Left renal cortex interstitium (tissue), 4 donors: ENCODE measurements at places on chromosomes 5 and 9.

DNA sequence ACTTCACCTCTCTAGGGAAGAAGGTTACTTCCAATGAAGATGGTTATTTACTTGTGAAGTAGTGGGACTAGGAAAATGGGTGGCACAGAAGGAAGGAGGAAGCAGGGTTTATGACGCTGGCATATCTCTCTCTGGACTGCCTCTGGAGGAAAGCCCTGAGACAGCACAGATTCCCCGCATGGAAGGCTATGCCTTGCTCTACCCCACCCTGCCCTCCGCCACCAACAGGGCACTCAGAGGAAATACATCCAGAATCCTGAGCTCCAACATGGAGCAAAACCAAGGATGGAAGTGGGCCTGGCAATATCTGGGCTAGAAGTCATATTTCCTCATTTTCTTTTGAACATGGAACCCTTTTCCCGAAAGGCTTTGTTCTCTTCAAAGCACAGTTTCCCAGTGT is 346.9 kb downstream of the ZSWIM6 start:
- DNase-seq: no peak

DNA sequence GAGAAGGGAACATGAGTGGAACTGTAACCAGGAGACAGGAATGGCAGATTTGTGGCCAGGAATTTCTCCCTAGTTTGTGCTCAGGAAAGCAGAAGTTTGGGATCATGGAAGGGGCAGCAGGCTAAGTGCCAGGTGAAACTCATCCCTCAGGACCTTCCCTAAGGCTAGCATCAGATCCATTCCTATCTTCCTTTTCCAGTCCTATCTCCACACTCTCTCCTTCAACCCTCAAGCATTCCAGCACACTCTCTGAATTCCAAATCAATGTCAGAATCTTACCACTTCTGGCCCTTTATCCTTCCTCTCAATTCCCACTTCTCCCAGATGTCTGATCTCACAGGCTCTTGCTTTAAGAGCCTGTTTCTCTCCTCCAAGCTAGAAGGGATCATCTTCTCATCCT is 53.2 kb upstream of the GRIA1 start:
- no peak for DNase-seq

DNA sequence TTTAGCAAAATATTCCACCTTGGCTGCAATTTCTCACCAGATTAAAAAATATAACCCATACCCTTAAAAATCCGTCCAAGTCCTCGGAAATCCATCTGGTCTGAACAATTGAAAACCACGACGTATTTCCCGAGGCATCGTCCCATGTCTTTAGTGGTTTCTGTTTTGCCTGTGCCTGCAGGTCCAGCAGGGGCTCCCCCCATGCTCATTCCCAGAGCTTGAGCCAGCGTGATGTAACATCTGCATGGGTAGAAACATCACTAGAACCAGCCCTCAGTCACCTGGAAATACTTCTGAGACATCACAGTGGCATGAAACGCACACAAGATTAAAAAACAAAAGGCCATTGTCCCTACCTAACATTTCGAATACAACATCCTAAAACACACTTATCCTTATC is 114.0 kb downstream of the DNAH5 start:
- DNase-seq: no peak

- no peak for DNase-seq
These were observed 13.4 kb upstream of the CCDC112 start for GRCh38 chr5:115309751-115310370.

GRCh38 chr5:36276864-36277263 is 24.8 kb downstream of the RANBP3L start:
- no peak for DNase-seq

GRCh38 chr9:7132605-7133004 is 374.8 kb downstream of the KDM4C start:
- no peak for DNase-seq

- DNase-seq: no peak
These were observed 31.2 kb downstream of the HMGCS1 start for GRCh38 chr5:43281840-43282658.

DNA sequence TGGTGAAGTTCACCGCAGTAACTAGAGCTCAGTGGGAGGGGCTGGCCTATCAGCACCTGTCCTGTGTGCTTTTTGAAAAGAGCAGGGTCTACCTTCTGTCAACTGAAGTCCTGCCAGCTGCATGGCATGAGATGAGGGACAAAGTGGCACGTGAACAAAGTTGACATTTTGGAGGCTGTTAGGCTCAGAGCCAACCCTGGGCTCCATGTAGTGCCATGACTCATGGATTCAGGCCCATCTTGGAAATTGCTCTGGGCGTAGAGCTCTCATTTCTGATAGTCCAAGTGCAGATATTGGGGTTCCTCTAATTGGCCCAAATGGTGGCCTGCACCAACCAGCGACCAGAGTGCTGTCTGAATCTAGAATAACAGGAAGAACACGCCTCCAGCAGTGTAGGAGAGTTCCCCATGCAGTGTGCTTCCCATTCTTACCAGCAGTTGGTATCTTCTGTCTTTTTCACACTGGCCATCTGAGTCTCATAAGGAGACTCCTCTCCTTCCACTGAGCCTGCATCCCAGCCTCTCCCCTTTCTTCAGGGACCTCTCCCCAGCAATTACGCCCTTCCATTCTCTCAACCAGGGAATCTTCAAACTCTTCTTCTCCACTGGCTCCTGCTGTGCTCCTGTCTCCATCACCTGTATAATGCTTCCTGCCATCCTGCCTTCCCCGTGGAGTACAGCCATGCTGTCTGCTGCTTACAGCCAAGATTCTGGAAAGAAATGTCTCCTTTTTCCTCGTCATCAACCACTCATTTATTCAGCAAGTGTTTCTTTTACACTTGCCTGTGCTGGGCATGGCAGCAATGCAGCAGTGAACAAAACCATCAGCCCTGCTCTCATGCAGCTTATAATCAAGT is 30.4 kb downstream of the IRF1 start:
- no peak for DNase-seq

DNA sequence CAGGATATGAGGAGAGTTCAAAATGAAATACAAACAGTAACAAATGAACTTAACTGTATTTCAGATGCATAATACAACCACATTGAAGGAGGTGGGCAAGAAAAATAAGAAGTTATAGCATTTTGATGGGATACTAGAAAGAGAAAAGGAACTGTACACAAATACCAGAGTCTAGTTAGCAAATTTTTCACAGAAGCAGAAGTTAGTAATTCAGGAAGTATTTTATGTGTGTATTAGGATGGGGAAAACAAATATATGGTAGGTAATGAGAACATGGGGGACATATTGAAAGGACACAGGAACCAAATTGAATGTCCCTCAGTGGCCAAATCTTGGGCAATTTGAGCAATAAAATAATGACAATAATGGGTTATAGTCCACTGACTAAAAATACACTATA is 18.4 kb downstream of the GM2A start:
- no peak for DNase-seq

- no peak for DNase-seq
These were observed 287.5 kb downstream of the SMARCA2 start for GRCh38 chr9:2302606-2303005.

- no peak for DNase-seq
These were observed 3.7 kb downstream of the C5orf46 start for GRCh38 chr5:147902609-147903115.

- no peak for DNase-seq
These were observed 1.5 kb downstream of the RASGRF2 start for GRCh38 chr5:80961376-80962281.

GRCh38 chr5:13249854-13250253 is 694.6 kb downstream of the DNAH5 start:
- no peak for DNase-seq

DNA sequence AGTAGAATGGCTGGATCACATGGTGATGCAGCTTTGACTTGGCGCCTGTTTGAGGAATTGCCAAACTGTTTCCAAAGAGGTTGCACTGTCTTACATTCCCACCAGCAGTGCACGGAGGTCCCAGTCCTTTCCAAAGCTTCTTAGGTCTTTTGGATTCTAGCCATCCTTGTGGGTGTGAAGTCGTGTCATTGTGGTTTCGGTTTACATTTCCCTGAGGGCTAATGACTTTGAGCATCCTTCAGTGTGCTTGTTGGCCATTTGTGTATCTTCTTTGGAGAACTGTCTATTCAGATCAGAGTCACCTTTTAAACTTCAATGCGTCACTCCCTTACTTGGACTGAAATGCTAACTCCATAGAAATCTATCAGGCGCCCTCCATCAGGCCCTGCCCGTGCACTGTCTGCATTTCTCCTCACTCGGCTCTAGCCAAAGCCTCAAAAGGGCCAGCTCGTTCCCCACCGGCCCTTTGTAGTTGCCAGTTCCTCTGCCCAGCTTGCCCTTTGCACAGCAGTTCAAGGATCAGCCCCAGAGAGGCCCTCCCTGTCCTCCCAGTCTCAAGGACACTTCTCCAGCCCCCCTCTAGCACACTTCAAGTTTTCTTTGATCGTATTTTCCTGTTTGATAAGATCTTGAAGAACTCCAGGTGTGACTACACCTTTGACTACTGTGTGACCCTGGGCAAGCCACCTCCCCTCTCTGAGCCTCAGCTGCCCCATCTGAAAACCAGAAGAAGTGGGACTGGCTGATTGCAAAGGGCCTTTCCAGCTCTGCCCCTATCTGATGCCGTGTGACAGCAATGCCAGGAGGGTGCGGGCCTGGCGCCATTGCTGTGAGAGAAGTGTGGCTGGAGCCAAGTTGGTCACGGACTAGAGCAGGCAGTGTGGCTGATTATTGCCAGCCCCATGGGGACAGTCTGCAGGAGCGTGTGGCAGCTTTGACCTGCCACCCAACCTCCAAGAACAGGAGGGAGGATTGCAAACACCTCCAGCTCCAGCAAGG is 5.6 kb downstream of the HRH2 start:
- DNase-seq: no peak

GRCh38 chr5:170315154-170315553 is 17.6 kb upstream of the LCP2 start:
- DNase-seq: peak; percentile 37

DNA sequence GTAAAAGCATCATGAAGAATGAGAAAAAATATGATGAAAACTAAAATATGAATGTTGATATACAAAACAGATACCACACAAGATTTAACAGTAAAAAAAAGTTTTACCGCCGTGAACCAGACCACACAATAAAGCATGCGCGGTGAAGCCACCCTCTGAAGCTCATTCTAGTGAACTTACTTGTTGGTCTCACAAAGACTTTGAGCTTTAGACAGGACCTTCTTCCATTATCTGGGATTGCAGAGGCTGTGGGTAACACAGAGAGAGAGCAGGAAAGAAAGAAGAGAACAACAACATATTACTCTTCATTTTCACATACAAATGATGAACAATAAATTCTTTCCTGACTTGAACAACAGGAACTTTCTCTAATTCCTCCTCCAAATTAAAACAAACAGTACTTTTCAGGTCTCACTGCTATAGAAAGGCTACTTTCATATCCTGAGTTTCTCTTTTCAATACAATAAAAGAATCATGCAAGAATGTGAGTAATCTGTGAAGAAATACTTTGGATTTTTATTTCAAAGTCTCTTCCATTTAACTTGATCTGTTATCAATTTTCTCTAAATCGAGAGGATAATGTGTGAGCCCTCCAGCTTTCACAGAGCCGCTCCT is 283.1 kb downstream of the EFNA5 start:
- no peak for DNase-seq

DNA sequence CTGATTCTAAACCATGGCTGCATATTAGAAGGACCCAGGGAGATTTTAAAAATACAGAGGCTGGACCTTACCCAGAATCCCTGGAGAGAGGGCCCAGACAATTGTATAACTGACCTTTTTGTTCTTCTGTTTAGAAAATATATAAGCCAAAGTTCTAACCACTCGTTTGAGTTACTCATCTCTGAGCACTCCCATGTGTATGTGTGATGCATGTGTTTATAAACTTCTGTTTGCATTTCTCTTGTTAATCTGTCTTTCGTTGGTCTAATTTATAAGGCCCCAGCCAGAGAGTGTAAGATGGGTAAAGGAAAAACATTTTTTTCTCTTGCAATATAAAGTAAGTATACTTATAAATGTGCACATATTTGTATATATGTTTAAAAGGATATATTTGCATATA is 443.9 kb downstream of the ZNF608 start:
- DNase-seq: no peak

DNA sequence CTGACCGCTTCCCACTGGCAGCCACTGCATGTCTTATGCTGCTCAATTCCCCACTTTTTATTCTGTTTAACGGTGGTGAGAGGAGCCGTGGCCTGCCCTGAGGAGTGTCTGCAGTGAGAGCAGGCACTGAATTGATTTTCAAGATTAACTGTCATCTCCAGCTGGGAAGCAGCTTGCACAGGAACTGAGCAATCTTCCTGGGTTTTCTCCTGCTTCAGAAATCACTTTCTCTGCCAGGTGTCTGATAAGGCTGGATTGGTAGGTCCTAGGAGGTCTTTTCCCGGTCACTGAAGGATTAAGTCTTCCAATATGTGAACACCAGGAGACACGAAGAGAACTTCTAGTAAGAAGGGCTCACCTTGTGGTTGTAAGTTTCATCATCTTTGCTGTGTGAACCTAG is 181.1 kb upstream of the RAD23B start:
- no peak for DNase-seq

- DNase-seq: no peak
These were observed 123.5 kb downstream of the SCAMP1 start for GRCh38 chr5:78483809-78484521.

GRCh38 chr9:96020792-96021550 is 145.5 kb downstream of the ERCC6L2 start:
- DNase-seq: no peak

- DNase-seq: no peak
These were observed 36.3 kb upstream of the BASP1 start for GRCh38 chr5:17180864-17181723.

GRCh38 chr5:154862766-154863165 is 4.3 kb downstream of the CNOT8 start:
- DNase-seq: no peak

DNA sequence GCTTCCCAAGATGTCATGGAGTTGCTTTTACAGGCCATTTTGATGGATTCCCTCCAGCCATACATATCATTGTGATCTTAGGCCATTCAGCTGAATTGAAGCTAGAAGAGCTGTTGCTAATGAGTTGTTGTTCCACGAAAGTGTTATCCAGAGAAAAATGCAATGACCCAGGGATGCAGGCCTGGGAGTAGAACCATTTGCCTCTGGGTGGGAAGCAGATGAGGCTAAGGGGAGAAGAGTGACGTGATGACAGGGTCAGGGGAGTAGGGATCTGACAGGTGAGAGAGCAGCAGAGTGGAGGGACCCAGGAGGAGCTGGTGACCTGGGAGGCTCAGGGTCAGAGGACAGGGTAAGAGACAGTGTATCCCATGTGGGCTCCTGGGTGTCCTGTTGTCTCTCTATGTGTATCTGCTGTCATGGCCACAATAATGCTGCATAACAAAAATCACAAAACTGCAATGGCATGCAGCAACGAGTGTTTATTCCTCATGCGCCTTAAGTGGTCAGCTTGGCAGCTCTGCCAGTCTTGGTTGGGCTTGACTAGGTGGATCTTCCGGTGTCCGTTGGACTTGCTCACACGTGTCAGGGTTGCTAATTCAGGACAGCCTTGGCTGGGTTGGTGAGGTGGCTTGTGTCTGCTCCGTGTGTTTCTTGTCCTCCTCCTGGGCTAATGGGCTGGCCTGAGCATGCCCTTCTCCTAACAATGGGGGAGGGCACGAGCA is 90.6 kb downstream of the LIFR start:
- no peak for DNase-seq

- no peak for DNase-seq
These were observed 54.6 kb upstream of the ECM2 start for GRCh38 chr9:92590377-92590776.

- no peak for DNase-seq
These were observed 2.0 kb upstream of the PHPT1 start for GRCh38 chr9:136847088-136847825.
